ENCODE measurements at places on chromosomes 12 and 14. TPM values are rescaled to one million over a fixed set of nuclear protein-coding genes. Genes with fewer than 3 reads are reported as not detected.

DNA sequence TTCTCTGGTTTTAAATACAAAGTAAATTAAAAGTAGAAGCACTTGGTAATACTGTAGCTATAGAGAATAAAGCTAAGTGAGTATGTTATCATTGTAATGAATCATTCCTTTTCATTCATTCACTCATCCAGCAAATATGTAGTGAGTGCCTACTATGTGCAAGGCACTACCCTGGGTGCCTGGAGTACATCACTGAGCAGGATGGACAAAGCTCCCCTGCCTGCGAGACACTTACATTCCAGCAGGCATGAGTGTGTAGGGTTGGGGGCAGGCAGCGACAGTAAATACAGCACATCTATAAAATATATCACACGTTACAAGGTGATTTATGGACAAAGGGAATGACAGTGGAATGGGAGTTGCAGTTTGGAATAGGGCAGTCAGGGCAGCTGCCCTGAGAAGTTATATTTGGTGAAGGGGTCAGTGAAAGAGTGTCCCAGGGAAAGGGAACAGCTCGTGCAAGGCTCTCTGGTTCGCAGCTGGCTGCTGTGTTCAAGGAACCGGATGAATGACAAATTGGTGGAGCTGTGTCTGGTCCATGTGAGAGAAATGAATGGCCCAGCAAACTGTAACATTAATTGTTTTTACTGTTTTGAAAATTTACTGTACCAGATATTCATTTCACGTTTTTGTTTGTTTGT, 159.6 kb downstream of the CRADD start:
- H3K27ac ChIP-seq = no peak overlapping the region
- no peaks in the 10 kb centered on the region for H3K36me3 ChIP-seq
- no peak for DNase-seq
- no peak overlapping the region for H3K4me3 ChIP-seq

GRCh38 chr12:11545484-11546330, 103.8 kb upstream of the ETV6 start:
- no peaks in the 10 kb centered on the region for H3K27me3 ChIP-seq
- H3K4me1 ChIP-seq = peaks cover 3% of the 10 kb centered on the region
- no peak overlapping the region for H3K27ac ChIP-seq
- H3K36me3 ChIP-seq = no peaks in the 10 kb centered on the region

- H3K27me3 ChIP-seq = no peaks in the 10 kb centered on the region
- peaks cover 18% of the 10 kb centered on the region for H3K4me1 ChIP-seq
- peak overlapping the region; percentile 100 for H3K27ac ChIP-seq
- H3K36me3 ChIP-seq = peaks cover 25% of the 10 kb centered on the region
- DNase-seq = peak; percentile 82
These were observed 1.7 kb downstream of the LMBR1L start for GRCh38 chr12:49108958-49109404.

GRCh38 chr14:68653804-68654203, 139.1 kb downstream of the ZFP36L1 start:
- no peaks in the 10 kb centered on the region for H3K36me3 ChIP-seq
- no peak overlapping the region for H3K27ac ChIP-seq
- H3K4me1 ChIP-seq = peaks cover 19% of the 10 kb centered on the region
- DNase-seq = no peak
- H3K27me3 ChIP-seq = no peaks in the 10 kb centered on the region

- no peak for DNase-seq
- peak overlapping the region; percentile 69 for H3K4me3 ChIP-seq
- H3K27ac ChIP-seq = no peak overlapping the region
These were observed 49.6 kb downstream of the LRCOL1 start for GRCh38 chr12:132560614-132561426.

- no peak overlapping the region for H3K4me3 ChIP-seq
- H3K36me3 ChIP-seq = peaks cover 62% of the 10 kb centered on the region
These were observed 115.9 kb downstream of the GPR135 start for GRCh38 chr14:59349258-59349701.

- H3K36me3 ChIP-seq = peaks cover 66% of the 10 kb centered on the region
- H3K4me1 ChIP-seq = peaks cover 15% of the 10 kb centered on the region
- no peaks in the 10 kb centered on the region for H3K27me3 ChIP-seq
- H3K4me3 ChIP-seq = no peak overlapping the region
- no peak overlapping the region for H3K27ac ChIP-seq
- no peak for DNase-seq
These were observed 6.7 kb downstream of the NR4A1 start for GRCh38 chr12:52057638-52058576.

- H3K27ac ChIP-seq = no peak overlapping the region
- no peaks in the 10 kb centered on the region for H3K4me1 ChIP-seq
- no peaks in the 10 kb centered on the region for H3K27me3 ChIP-seq
These were observed 41.9 kb downstream of the IFNG start for GRCh38 chr12:68117661-68118060.

DNA sequence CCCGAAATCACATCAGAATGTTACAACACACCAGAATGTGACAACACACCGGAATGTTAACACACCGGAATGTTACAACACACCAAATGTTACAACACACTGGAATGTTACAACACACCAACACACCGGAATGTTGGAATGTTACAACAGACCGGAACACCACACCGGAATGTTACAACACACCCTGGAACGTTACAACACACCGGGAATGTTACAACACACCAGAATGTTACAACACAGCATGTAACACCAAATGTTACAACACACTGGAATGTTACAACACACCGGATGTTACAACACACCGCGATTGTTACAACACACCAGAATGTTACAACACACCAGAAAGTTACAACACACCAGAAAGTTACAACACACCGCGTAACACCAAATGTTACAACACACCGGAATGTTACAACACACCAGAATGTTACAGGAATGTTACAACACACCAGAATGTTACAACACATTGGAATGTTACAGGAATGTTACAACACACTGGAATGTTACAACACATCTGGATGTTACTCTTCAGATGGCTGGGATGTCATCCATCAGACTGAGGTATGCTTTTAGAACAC, 21.1 kb downstream of the CHFR start:
- no peaks in the 10 kb centered on the region for H3K27me3 ChIP-seq
- no peak overlapping the region for H3K27ac ChIP-seq
- no peak overlapping the region for H3K4me3 ChIP-seq
- H3K4me1 ChIP-seq = no peaks in the 10 kb centered on the region
- H3K36me3 ChIP-seq = peaks cover 66% of the 10 kb centered on the region
- no peak for DNase-seq

GRCh38 chr12:131082290-131083194, 128.8 kb downstream of the ADGRD1 start:
- peaks cover 14% of the 10 kb centered on the region for H3K36me3 ChIP-seq
- H3K4me1 ChIP-seq = no peaks in the 10 kb centered on the region
- no peaks in the 10 kb centered on the region for H3K27me3 ChIP-seq
- no peak overlapping the region for H3K4me3 ChIP-seq

LMO3 gene
- polyA plus RNA-seq = 0.84 TPM

DEPDC4 gene
- 1.1 TPM for polyA plus RNA-seq

B3GNT4 gene
- 0.11 TPM for polyA plus RNA-seq

PTPRQ gene
- polyA plus RNA-seq = 0.07 TPM

EML1 gene
- polyA plus RNA-seq = 18.2 TPM
